ENCODE measurements at places on chromosomes 1 and 21.

DNA sequence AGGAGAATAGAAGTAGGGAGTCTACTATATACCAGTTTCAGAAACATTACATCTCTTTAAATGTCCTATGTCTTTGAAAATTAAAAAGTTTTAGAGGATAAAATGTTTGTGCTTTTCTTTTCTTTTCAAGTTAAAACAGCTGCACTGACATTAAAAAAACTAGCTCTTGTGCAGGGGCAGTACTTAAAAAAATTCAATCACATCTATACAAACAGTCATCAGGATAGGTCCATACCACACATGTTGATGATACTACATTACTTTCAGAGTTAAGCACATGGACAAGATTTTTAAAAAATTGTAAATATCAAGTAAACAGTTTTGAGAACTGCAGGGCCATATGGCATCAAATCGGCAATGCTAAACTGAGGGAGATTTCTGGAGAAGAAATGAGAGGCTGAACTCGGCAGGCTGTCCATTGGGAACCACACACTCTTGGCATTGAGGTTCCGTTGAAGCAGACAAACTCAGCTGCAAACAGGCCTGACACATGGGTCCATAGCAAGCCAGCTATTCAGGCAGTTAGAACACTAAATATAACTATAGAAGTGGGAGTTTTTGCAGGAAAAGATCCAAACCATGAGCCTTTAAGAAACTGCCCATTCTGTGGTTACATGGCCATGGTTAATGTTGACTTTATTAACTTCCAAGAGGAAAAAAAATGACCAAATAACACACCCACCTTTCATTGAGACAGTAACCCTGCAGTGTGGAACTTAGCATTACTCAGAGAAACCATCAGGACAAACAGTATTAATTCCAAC, 84.5 kb upstream of the BCL10 start:
- DNase-seq: no peak

DNA sequence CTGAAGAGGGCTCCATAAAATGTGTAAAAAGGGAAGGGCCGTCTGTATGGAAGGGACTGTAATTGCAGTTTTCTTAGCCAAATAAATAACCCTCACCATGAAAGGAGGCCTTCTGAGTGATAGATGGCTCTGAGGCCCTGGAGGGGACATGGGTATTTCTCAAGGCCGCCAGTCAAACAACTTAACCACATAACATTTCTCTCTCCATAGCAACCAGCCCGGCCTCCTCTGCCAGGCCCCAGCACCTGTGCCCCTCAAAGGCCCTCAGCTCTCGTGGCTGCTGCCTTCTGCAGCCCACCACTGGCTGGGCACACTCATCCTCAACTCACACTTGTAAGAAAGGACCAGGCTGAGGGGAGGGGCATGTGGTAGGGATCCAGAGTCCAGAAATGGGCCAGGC, 57.0 kb upstream of the GJB5 start:
- no peak for DNase-seq

DNA sequence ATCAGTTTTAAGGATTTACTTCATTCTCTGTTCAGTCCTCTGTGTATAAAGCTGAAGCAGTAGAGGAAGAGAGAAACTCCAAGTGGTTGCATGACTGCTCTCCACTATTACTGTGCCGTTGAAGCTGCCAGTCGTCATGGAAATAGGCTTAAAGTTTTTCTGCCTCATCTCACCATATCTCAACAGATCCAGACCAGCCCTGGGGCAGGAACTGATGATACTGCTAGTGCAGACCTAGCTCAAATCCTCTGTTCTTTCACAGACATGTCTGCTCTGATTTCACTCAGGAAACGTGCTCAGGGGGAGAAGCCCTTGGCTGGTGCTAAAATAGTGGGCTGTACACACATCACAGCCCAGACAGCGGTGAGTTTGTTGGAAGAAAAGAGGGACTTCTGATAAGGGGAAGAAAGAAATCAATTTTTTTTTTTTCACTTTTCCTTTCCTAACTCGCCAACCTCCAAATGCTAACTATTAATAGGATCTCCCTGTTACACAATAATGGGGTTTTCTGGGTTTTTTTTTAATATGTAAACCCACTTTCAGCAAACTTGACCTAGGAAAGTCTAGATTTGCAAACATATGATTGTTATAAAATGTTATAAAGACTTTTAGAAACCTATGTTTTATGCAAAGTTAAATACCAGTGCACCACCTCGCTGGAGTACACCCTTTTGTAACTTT, 22.2 kb upstream of the STRIP1 start:
- DNase-seq: no peak

DNA sequence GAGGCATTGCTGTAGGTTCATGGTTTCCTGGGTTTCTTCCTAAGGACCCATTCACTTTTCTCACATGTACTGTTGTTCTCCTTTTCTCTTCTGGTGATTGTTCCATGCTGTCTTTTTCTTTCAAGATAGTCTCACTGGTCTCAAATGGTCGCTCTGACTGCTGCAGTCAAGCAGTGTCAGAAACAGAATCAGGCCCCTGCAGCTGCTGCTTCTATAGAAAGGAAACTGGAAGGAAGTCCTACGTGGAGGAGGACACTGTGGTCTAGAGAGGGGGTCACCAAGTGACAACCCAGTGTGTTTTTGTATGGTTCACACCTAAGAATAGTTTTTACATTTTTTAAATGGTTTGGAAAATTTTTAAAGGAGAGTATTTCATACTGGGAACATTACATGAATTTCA, 2.4 kb downstream of the NECAP2 start:
- no peak for DNase-seq

DNA sequence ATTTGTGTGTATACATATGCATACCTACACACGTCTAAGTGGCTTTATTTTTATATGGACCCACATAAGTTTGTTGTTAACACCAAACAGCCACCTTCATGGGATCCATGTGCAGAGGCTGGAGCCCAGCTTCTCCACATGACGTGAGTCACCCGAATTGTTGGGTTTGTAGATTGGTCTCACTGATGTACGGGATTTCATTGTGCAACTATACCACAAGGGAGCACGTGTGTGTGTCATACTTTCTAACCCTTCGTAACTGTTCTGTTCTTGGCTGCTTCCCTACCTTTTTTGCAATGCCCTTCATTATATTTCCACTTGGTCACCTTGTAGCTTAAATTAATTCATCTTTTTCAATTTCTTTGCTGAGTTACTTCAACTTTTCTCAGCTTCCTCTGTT, 21.0 kb downstream of the SPRTN start:
- no peak for DNase-seq

DNA sequence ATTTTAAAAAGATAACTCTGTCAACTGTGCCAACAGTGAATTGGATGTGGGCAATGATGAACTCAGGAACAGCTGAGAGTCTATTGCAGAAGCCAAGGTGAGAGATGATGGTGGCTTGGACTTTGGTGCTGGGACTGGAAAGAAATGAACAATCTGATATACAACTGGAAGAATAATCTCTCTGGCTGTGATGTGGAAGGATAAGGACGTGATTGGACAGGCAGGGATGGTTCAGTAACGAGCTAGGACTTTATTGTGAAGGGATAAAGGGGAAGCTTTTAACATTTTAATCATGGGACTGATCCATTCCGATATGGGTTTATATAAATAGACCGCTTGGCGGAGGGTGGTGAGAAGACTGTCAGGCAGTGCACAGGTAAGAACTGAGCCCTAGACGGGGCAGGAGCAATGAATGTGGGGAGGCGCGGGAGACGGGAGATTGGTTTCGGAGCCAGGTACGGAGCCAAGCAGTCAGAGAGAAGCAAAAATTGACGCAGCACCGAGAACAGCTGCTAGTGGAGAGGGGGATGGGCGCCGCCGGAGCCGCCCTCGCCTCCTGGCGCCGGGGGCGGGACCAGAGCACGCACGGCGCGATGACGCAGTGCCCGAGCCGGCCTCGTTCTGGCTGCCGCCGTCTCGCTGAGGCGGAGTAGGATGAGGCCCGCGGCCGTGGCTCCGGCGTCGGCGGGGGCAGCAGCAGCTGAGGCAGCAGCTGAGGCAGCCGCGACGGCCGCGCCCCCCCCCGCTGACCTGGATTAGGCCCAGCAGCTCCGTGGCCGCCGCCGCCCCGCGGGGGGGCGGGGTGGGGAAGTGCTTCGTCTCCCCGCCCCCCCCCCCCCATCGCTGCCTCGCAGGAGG, at the start of gene RNF11:
Gene RNF11 (plus strand): TSS at position 601 of the 858 bp plus-strand sequence. CDS start 484 bp downstream, outside the sequence.
- DNase-seq: peak; percentile 59

- no peak for DNase-seq
These were observed 29.7 kb upstream of the TRABD2B start for GRCh38 chr1:48026701-48027532.

- DNase-seq: peak; percentile 67
These were observed 11.1 kb downstream of the PTP4A2 start for GRCh38 chr1:31926853-31927660.

DNA sequence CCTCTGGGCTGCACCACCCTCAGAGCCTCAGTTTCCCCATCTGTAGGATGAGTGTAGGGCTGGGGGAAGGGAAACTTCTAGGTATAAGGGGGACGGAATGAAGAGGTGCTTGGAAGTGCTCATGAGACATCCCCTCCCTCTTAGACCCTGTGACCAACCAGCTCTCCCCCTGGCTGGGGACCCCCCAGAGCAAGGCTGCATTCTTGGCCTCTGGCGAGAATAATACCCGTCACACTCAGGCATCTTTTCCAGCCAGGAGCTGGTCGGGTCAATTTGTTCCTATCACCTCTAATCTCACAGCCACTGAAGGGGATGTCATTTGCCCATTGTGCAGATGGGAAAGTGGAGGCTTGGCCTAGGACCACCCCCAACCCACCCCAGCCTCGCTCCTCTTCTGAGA, 443.0 kb downstream of the PTPRU start:
- DNase-seq: no peak

DNA sequence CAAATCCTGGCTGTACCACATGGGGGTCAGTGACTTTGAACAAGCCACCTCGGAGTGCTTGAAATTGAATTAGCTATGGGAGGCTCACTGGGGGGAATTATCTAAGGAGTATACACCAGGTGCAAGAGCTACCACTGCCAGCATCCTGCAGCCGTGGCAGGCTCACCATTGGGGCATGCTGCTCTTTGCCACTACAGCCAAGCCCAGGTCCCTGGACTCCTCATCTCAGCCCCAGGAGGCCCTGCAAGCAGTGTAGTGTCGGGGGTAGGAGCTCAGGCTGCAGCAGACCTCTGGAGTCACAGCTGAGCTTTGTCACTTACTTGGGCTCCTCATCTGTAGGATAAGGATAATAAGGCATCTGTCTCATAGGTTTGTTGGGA, 35.3 kb downstream of the ACOT11 start:
- no peak for DNase-seq

DNA sequence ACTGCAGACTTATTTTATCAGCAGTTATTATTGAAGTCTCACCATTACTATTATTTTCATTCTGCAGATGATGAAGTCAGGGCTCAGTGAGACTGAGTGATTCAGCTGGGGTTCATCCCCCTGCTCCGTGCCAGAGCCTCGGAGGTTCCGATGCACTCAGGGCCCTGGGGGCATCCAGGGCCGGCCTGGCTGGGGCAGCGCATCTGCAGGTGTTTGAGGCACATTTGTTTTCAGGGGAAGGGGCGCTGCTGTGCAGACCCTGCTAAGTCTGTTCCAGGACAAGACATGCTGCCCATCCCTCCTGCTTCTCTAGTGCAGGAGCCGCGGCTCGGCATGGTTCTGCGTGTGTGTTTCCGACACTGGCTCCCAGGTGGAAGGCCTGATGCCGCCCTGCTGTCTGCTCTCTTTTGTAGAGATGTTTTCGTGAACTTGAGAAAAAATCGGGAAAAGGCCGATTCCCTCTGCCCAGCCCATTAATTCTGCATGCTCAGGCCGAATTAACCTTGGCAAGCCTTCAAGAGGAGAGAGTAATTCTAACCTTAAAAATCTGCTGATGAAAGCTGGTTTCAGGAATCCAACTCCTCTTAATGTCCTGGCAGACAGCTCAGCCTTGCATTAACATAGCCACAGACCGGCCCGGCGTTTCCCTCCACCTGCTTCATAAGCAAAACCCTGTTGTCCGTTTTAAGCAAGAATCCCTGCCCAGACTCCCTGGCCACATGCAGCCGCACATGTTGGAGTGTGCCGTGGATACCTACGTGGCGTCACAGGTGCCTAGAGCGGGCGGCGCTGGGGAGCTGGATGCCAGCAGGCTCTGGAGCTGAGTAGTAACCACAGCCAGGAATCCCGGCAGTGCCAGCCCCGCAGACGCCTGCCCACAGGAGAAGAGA, 316.0 kb upstream of the VAMP3 start:
- DNase-seq: no peak

DNA sequence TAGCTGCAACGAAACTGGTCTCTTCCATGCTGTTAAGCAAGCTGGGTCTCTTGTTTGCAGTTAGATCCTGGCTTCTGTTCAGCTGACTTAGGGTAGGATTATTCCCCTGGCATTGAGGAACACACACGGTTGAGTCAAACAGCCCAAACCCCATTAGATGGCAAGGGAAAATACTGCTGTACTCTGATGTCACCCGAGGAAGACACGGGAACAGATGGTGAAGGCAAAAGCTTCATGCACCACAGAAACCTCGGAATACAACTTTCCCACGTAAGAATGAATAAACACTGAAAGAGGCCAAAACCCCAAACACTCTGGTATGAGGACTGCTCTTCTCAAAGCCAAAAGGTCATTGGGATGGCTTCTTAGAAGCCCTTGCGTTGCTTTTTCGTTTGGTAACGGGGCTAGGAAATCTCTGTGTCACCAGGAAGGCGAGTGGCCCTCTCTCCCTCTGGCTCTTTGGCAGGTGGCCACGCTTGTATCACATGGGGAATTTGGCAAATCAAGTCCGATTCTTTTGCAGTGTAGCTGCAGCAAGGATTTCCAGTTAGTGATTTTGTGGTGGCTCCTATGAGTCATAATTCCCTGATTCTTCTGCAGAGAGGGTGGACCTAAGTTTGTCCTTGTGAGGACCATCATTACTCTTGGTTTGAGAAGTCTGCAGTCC, 16.7 kb upstream of the LYST start:
- DNase-seq: no peak

GRCh38 chr1:90745972-90746371, 28.9 kb upstream of the BARHL2 start:
- DNase-seq: no peak

DNA sequence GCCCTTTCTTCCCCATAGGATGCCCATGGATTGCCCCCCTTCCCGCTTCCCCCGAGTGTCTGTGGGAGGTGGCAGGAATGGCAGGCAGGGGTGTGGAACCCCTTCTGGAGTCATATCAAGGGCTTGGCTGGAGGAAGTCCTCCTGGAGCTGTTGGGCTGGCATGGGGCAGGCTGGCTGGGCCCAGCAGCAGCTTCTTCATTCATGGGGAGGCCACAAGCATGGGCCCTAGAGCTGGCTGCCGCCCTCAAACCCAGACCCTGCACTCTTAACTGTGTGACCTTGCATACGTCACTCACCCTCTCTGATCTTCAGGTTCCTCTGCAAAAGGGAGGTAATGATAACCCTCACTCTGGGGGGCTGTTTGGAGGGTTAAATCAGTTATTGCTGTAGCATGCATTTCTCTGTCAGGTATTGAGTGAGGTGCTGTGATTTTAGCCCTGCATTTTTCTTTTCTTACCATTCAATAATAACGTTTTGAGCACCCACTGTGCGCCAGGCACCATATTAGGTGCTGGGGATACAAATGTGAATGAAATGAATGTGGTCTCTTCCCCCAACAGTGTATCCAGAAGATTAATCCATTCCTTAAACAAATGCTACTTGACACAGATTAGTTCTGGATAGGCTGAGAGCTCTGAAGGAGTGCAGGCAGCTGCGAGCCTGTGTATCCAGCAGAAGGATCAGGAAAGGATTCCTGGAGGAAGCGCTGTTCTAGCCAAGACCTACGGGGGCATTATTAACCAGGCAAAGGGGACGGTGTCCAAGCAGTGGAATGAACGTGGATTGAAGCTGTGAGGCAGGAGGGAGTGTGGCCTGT, 9.3 kb downstream of the PCSK9 start:
- DNase-seq: no peak

GRCh38 chr1:46421739-46422138, 27.6 kb downstream of the FAAH start:
- no peak for DNase-seq

GRCh38 chr1:160620942-160621632, 25.8 kb downstream of the SLAMF1 start:
- DNase-seq: no peak
